ACHN (cell line): ENCODE measurements at places on chromosomes 3 and 15.

DNA sequence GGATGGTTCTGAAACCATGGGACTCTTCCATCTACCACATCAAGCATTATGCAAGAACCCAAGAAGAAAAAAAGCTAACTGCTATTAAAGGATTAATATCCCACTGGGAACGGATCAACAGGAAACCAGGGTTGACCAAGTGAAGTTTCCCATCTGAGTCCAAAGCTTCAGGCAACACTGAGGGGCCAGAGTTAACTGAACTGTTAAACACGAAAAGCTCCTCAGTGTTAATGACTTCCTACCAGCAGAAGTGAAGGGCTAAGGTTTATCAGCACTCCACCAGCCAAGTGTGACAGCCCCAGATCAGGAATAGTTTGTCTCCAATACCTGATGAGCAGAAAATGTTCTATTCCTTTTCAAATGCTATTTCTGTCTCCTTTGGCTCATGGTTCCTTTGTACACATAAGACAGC lies 36.7 kb downstream of the PTPN9 start:
- peak; percentile 33 for DNase-seq

DNA sequence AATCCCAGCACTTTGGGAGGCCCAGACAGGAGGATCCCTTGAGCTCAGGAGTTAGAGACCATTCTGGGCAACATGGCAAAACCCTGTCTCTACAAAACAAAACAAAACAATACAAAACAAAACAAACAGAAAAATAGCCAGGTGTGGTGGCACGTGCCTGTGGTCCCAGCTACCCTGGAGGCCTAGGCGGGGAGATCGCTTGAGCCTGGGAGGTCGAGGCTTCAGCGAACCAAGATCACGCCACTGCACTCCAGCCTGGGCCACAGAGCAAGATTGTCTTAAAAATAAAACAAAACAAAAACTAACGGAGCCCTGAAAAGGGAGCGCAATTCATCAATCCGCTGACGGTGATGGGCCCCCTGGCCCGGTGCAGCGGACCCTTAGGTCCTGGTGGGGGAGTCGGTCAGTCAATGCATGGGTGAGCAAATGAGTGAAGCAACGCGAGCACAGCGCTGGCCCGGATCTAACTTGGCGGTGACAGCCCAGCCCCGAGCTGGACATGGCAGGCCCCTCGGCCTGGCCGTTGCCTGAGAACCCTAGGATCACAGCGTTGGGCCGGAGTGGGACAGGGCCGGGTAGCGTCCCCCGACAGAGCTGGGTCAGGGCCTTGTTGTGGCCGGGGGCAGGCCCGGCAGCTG lies 52.4 kb upstream of the BLM start:
- peak; percentile 30 for DNase-seq

- DNase-seq, result no peak
Measured at GRCh38 chr3:114022145-114022802, 34.1 kb downstream of the CCDC191 start.

DNA sequence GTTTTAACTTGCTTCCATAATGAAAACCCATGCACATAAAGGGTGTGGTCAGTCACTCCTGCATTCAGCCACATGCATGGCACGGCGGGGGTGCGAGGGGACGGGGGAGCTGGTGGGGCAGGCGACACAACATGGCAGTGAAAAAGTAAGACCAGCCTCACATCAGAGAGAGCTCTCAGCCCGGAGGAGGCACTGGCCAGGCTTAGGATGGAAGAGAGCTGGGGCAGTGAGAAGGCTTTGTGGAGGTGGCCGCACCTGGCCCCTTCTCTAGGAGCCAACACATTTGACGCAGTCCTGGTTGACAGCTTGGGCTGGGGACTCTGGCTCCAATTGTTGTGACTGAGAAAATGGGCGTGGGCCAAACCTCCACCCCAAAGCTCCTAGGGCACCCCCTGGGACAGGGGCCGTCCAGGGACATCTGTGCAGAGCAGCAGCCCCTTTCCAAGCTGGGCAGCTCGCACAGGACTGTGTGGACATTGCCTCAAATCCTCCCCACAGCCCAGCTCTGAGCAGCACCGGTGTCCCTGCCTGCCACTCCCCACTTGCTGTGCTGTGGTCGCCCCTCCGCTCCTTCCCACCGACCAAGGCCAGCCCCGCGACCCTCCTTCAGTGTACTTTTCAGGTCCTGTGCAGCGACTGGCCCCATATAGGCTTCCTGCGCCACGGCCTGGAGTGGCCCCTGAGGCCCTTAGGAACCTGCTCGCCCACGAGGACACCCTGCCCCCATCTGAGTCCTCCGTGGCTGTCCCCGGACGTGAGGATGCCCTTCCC lies 126.0 kb upstream of the IQSEC1 start:
- no peak for DNase-seq

DNA sequence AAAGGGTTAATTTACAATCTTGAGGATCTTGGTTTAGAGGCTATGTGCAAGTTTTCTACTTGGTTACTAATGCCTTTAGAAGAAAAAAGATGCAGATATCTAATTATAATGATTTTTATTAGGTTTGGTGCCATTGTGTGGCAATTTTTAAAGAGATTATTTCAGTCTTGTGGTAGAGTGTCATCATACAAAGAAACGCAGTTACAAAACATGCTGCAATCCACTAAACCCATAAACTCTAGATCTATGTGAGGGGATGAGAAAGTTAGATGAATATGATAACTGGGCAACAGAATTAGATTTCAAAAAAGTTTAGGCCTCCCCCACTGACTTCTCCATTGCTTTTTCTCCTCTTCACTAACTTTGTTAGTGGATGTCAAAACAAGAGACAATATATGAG lies 106.0 kb downstream of the ARPP21 start:
- DNase-seq, result no peak

DNA sequence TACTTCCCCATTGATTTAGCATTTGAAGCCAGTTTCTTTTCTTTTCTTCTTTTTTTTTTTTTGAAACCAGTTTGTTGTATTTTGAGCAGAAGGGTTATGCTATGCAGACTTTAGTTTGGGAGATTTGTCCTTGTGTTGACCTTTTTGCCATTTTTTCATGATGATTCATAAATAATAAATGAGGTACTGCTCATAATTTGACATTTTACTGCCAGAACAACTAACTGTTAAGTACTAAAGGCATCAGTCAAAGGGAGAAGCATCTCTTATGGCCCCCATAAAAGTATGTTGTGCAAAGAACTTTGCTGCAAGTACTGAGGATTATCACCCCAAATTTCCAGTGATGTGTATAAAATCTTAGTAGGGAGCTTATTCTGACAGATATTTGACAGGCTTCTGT lies 1.7 kb upstream of the GPR87 start:
- no peak for DNase-seq
